ENCODE measurements at places on chromosomes 7 and 10. TPM values are rescaled to one million over a fixed set of nuclear protein-coding genes. Genes with fewer than 3 reads are reported as not detected.

Gene NEUROD6
- not detected for polyA plus RNA-seq

Gene COL1A2
- polyA plus RNA-seq = 11.4 TPM

Gene MAGI2
- polyA plus RNA-seq = 1.1 TPM

Gene SRI
- polyA plus RNA-seq = 197 TPM

Gene CAV1
- polyA plus RNA-seq = 968 TPM

Gene C10orf62
- 0.19 TPM for polyA plus RNA-seq

Gene PLAU
- 159 TPM for polyA plus RNA-seq

Gene SPDYE6
- polyA plus RNA-seq = not detected

Gene MMP21
- polyA plus RNA-seq = not detected

Gene OR2A1
- polyA plus RNA-seq = not detected

Gene GPR146
- polyA plus RNA-seq = 1.4 TPM

Gene APBB1IP
- polyA plus RNA-seq = not detected

Gene ERVW-1
- polyA plus RNA-seq = not detected

Gene CLEC2L
- not detected for polyA plus RNA-seq

Gene MEST
- polyA plus RNA-seq = 36.7 TPM

Gene CHCHD3
- 97.1 TPM for polyA plus RNA-seq

Gene MRC1
- polyA plus RNA-seq = not detected

Gene C10orf53
- polyA plus RNA-seq = not detected

Gene AEBP1
- polyA plus RNA-seq = 105 TPM

Gene HOXA11
- polyA plus RNA-seq = not detected

Gene LIPK
- not detected for polyA plus RNA-seq

Gene PLXDC2
- polyA plus RNA-seq = 2.5 TPM

Gene C10orf67
- polyA plus RNA-seq = 1.1 TPM

Gene DMBT1
- not detected for polyA plus RNA-seq

Gene HABP2
- not detected for polyA plus RNA-seq

Gene SUN3
- polyA plus RNA-seq = 0.12 TPM

Gene NFE2L3
- polyA plus RNA-seq = 50.8 TPM

Gene PAX4
- not detected for polyA plus RNA-seq

Gene HOXA13
- polyA plus RNA-seq = not detected

Gene CACNA2D1
- polyA plus RNA-seq = 4.8 TPM

Gene NEURL1
- polyA plus RNA-seq = 0.05 TPM

Gene RSPH10B2
- 0.10 TPM for polyA plus RNA-seq

Gene ACBD7
- 0.54 TPM for polyA plus RNA-seq

Gene MET
- 38.7 TPM for polyA plus RNA-seq

Gene IGFBP3
- polyA plus RNA-seq = 51.2 TPM

Gene FERD3L
- polyA plus RNA-seq = not detected

Gene IFIT2
- 1.2 TPM for polyA plus RNA-seq

Gene EPHB4
- polyA plus RNA-seq = 51.1 TPM

Gene SFTPA2
- not detected for polyA plus RNA-seq

Gene GPR26
- polyA plus RNA-seq = not detected

Gene NKX1-2
- polyA plus RNA-seq = not detected

Gene CABCOCO1
- polyA plus RNA-seq = 0.94 TPM

Gene TRIM74
- polyA plus RNA-seq = 0.26 TPM

Gene ITIH5
- polyA plus RNA-seq = 0.05 TPM

Gene GDI2
- polyA plus RNA-seq = 99.1 TPM

Gene HECTD2
- polyA plus RNA-seq = 5.7 TPM

Gene AQP1
- 2.4 TPM for polyA plus RNA-seq

Gene FKBP14
- 15.7 TPM for polyA plus RNA-seq

Gene LRRC17
- polyA plus RNA-seq = 138 TPM

Gene RELN
- polyA plus RNA-seq = 0.02 TPM

Gene CPN1
- polyA plus RNA-seq = not detected

Gene RNF133
- polyA plus RNA-seq = not detected

Gene DNAH11
- 0.77 TPM for polyA plus RNA-seq

Gene LRRD1
- 0.03 TPM for polyA plus RNA-seq
